ENCODE measurements at places on chromosomes 12 and 14.

GRCh38 chr12:16272222-16272621 lies 5.3 kb downstream of the SLC15A5 start:
- DNase-seq: no peak

- no peak for DNase-seq
Observed at GRCh38 chr12:78156751-78157150, 326.1 kb downstream of the NAV3 start.

DNA sequence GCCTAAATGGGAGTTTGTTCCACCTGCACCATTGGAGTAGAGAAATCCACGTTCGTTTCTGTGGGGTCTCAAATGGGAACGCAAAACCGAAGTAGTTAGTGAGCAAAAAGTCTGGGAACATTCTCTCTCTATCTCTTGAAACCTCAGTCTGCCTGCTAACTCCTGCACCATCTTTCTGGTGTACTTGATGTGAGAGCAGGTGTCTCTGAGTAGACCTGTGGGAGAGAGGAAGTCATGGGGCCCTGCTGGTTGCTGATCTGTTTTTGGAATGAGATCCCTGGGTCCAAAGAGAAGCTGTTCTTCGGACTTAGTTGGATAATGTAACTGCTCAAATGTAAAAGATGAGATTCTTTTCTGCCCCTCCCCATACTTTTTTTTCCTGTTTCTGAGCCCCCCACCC lies 57.3 kb downstream of the MAX start:
- no peak for DNase-seq

DNA sequence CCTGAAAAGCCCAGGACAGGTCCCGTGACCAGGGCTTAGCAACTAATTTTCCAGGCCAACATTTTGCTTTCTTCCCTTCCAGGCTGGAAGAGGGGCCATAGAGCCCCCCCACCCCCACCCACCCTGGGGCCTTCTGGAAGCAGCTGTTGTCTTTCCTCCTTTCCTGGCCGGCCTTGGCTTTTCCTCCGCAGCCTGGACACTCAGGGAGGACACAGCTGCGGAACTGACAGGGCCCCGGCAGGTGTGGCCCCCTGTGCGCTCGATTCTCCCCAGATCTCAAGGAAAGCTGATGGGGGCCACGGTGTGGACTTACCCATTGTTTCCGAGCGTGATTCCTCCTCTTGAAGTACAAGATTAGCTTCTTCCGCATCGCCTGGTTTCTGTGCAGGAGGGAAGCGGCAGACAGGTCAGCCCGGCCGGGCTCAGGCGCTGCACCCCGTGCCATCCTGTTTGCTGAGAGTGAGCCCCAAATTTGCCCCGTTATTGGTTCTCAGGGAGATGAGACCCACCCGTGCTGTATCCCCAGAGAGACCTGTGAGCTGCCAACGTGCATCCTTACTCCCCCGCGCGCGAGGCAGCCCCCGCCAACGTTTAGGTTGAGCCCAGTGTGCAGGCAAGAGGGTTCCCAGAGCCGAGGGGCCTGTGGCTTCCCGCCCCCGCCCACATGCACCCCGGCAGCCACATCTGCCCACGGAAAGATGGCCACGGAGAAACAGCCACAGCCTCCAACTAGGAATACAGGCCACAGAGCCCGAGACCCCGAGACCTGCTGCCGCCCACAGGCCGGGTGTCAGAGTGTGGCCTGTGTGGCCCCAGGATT lies 129.6 kb downstream of the NCOR2 start:
- DNase-seq: no peak

DNA sequence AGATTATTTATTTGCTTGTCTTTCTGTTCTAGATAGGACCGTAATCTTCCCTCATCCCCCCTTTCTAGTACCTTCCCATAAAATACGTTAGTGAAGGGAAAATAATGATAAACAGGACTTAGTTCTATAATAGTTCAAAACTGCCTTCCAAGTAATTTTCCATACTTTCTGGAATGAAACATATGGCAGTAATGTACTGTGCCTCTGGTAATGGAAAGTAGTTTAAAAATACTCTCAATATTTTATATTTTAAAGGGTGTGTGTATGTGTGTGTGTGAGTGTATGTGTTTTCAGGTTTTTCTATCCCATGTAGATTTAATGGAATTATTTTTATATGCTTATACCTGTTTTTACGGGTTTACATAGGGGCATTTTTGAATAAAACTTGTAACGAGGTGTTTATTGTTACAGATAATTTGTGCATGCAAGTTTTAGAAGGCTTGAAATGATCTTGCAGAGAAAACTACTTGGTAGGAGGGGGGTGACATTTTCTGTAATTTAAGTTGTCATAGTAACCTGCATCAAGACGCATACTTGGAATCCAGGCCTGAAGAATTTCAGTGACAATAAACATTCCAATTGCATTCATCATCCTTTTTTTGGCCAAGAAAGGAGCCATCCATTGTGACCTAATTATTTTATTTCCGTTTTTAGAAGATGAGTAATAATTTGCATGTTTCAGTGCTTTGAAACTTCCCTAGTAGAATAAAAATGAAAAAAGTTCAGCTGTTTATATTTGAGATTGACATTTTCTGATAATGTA lies 38.9 kb downstream of the RASSF8 start:
- no peak for DNase-seq

DNA sequence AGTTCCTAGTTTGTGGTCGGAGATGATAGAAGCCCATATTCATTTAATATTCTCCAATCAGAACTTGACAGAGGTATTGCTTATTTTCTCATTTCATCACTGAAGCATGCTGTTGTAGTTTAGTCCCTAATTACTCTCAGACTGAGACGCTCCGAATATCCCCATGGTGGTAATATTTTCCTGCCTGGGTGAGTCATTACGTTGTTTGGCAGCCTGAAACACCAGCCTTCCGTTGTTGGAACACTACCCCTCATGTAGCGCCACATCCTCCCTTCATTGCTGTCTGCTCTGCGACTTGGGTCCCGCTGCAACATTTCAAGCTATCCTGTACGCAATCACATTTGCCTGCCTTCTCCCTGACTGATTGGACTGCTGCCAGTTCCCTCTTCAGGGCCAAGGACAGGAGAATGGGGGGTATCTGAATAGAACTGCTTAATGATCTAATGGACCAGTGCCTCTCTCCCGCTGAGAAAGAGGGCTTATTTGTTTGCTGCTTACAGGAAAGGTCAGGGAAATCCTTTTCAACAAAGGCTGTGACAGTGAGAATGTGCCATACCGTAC lies 369.1 kb downstream of the NPAS3 start:
- DNase-seq: no peak

GRCh38 chr12:14965221-14965620 lies 3.8 kb upstream of the ARHGDIB start:
- DNase-seq: no peak

GRCh38 chr12:49866859-49867569 lies 24.1 kb upstream of the BCDIN3D start:
- peak; percentile 2 for DNase-seq

GRCh38 chr12:124398578-124399227 lies 103.8 kb downstream of the RFLNA start:
- no peak for DNase-seq

DNA sequence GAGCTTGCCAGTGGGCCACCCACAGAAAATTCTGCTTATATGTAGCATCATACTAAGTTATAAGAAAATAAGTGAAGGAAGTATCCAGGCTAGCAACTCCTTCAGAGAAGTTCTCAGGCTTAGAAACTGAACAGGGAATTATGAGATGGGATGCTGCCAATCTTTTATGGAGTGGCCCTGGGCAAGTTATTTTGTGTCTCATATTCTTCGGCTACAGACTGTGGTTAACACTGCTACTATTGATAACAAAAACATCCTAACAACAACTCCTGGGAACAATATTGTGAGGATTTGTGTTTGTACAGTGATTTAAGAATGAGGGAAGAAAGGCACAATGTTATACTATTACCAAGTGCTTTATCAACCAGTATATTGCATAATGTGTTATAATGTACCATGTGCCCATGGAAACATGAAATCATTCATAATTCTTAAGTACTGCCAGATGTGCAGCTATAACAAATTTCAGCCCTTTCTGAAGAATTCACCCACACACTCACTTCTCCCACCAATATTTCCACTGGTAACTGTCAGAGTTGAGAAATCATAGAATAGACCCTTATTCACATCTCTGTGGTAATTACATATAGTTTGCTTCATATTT lies 113.3 kb upstream of the SOX5 start:
- DNase-seq: no peak

GRCh38 chr14:28130610-28131284 lies 635.8 kb upstream of the FOXG1 start:
- no peak for DNase-seq

- no peak for DNase-seq
Observed at GRCh38 chr12:54879150-54879549, 24.8 kb downstream of the MUCL1 start.

GRCh38 chr14:70094631-70095030 lies 94.1 kb downstream of the SLC8A3 start:
- no peak for DNase-seq

- no peak for DNase-seq
Observed at GRCh38 chr14:23217032-23218020, 20.4 kb upstream of the RNF212B start.

GRCh38 chr12:19542606-19543005 lies 103.3 kb downstream of the AEBP2 start:
- no peak for DNase-seq

GRCh38 chr14:91835920-91836843 lies 31.2 kb downstream of the TC2N start:
- peak; percentile 60 for DNase-seq

- DNase-seq: no peak
Observed at GRCh38 chr14:93893661-93894261, 33.4 kb upstream of the FAM181A start.

DNA sequence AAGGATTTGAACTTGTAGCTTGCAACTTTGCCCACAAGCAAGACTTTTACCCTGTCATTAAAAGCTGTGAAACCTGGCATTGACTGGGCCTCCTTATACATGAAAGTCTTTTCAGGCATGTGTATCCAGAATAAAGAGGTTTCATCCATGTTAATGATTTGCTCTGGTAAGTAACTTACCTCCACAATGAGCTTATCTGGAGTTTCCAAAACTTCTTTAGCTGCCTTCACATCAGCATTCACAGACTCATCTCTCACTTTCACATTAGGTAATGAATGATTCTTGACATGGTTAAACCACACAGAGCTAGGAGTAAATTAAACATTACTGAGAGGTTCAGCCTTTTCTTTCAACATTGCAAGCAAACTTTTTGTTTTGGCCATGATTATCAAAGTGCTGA lies 234.4 kb upstream of the CLEC14A start:
- no peak for DNase-seq

GRCh38 chr12:40999210-40999609 lies 188.9 kb upstream of the PDZRN4 start:
- no peak for DNase-seq

DNA sequence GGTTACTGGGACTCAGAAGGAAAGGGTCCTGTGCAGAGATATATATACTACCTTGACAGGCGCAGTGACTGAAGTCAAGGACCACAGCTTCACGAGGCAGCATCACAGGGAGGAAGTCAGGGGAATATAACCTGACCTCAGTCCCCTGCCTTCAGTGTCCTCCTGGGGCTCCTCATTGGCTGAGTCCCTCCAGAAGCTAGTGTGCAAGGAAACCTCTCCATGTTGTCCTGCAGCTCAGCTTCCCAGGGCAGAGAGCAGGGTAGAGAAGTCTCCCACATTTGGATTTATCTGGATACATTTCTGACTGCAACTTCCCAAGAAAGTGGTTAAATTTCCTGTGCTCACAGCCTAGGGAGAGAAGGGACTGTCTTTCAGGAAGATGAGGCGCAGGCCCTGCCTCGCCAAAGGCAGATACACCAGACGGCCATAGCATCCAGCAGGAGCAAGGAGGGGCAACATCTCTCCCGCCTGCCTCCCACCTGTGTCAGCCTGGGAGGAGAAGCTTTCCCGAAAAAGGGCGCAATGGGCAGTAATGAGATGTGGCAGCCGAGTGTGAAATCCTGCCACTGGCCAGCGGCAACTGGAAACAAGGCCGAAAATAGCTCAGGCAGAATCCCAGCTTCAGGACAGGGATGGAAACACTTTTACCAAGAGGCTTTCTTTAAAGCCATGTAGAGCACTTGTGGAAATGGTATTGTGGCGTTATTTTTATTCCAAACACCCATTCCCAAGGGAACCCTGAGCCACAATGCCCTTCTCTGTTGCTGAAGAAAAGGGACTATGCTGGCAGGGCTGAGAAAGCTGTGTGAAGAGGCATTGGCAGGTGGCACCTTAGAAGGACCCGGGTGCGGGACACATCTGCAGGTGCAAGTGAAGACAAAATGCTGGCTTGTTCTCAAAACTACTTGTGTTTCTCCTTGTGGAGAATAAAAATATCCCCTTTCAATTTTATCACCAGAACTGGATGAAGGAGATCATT lies 54.9 kb upstream of the HIF1A start:
- DNase-seq: no peak

GRCh38 chr12:80716696-80717469 lies at the start of gene MYF5:
Gene MYF5, plus strand, starts transcription at chr12:80716912. Its CDS starts 152 bp downstream, at chr12:80717064.
- no peak for DNase-seq

GRCh38 chr12:117671734-117672133 lies 297.1 kb downstream of the KSR2 start:
- DNase-seq: no peak

GRCh38 chr12:124827588-124828184 lies 36.0 kb downstream of the SCARB1 start:
- no peak for DNase-seq

- no peak for DNase-seq
Observed at GRCh38 chr12:52527121-52527800, 7.1 kb upstream of the KRT5 start.

GRCh38 chr12:24940157-24940556 lies 8.7 kb downstream of the BCAT1 start:
- DNase-seq: no peak

DNA sequence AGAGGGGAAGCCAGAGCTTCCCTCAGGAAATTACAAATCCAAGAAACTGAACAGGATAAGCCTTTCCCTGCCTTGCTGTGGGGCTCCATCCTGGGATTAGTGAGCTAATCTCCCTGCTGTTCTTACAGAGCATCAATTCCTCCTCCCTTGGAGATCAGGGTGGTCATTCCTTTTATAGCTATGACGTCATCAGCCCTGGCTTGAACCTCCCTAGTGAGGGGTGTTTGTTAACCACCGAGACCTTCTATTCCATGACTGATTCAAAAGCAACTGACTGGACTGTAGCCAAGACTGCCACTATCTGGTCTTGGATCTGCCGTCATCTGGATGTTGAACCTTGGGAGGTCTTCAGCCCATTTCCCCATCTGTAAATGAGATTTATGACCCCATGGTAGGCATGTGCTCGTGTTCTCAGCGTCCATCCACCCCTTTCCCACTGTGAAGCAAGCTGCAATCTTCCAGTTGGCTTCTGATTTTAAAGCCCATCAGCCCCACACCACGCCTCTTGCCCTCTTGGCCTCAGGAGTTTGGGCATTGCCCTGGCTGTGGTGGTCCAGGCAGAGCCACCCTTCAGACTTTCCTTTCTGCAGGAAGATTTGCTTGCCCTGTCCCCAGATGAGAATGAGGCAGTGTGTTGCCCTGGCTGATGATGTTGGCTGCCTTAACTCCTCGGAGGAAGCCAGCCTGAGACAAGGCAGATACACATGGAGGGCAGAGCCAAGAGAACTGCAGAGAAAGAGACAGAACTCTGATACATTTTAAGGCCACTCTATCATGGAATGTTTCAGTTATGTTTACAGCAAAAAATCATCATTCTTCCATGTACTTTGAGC lies 59.6 kb upstream of the ACTN1 start:
- no peak for DNase-seq

All from NCI-H1048 (cell line).